ENCODE measurements at places on chromosomes 11 and 22.

- DNase-seq = no peak
These were observed 393.5 kb downstream of the TBC1D22A start for GRCh38 chr22:47155912-47156311.

GRCh38 chr11:66568124-66568916, at the start of gene CTSF:
Gene CTSF (minus strand): TSS chr11:66568606. CDS start chr11:66568486, 120 bp downstream.
- peak; percentile 60 for DNase-seq

DNA sequence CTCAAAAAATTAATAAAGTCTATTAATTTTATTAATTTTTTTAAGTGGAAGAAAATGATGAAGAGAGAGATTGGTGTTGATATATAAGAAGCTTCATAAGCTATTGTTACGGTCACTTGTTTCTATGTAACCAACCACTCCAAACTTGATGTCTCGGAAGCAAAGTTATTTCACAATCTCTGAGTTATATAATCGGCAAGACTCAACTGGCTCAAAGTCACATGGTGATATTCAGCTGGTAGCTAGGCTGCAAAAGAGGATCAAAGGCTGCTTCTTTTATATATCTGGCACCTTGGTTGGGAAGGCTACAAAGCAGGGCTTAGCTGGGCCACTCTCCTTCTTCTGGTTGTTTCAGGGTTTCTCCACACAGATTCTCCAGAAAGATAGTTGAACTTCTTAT, 245.1 kb upstream of the ARHGAP42 start:
- DNase-seq = no peak

GRCh38 chr11:85256433-85256832, 370.7 kb downstream of the DLG2 start:
- DNase-seq = no peak

DNA sequence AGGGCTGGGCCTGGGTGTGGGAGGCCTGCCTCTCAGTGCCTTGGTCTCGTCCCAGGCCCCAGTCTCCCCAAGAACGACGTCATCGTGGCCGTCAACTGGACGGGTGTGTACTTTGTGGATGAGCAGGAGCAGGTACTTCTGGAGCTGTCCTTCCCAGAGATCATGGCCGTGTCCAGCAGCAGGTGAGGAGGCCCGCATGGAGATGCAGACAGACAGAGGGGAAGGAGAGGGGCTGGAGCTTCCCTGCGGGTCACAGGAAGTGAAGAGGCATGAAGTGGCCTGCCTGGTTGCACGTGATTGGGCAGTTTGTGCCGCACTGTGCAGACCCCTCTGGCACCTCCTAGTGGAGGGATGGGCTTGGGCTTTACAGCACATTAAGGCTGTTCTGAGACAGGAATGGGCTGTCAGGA, 70.4 kb downstream of the MYO7A start:
- no peak for DNase-seq

- no peak for DNase-seq
These were observed 9.3 kb upstream of the POU2AF1 start for GRCh38 chr11:111388420-111388819.

GRCh38 chr11:12673601-12673923, 659 bp upstream of the TEAD1 start:
- DNase-seq = no peak

DNA sequence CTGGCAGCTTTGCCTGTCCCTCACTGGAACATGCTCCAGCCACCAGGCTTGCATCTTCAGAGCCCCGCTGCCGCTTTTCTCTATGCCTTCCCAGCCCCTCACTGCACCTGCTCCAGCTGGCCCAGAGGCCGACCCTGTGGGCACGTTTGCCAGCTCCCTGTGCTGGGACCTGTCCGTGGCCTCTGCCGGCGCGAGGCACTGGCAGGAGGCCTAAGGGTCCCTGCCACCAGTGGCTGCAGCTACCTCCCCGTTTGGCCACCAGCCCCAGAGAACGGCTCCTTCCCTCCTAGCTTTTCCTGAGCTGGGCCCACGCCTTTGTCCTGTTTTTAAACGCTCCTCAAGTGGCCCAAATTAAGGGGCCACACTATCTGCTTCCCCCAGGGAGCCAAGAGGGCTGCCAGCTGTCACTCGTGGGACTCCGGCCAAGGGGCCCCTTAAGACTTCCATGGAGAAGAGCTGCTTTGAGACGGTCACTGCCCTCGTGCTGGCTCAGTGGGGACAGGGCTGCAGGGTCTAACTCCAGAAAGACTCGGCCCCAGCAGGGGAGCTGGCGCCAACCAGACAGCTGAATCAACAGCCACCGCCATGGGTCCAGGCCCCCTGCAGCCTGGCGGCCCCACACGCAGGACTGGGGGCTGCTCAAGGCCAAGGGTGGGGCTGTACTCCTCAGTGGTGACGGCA, 24.6 kb upstream of the WNT7B start:
- DNase-seq = no peak

GRCh38 chr11:31050061-31050765, 319.3 kb downstream of the DCDC1 start:
- DNase-seq = no peak

DNA sequence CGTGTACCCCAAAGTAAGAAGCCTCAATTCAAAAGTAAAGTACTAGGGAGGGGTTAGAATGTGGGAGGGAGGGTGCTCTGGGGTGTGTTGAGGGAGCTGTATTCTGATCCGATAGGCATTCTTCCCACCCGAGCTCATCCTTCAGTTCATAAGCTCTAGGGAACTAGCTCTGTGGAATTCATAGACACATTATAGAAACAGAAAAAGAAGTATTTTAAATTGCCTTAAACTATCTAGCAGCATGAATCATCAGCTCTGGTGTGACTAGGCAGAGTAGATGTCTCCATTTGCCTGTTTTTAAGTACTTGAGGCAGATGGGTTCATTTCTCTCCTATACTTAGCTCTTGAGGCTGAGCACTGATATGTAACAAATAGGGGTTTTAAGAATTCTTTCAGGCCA, 7.3 kb upstream of the SGSM3 start:
- DNase-seq = no peak

DNA sequence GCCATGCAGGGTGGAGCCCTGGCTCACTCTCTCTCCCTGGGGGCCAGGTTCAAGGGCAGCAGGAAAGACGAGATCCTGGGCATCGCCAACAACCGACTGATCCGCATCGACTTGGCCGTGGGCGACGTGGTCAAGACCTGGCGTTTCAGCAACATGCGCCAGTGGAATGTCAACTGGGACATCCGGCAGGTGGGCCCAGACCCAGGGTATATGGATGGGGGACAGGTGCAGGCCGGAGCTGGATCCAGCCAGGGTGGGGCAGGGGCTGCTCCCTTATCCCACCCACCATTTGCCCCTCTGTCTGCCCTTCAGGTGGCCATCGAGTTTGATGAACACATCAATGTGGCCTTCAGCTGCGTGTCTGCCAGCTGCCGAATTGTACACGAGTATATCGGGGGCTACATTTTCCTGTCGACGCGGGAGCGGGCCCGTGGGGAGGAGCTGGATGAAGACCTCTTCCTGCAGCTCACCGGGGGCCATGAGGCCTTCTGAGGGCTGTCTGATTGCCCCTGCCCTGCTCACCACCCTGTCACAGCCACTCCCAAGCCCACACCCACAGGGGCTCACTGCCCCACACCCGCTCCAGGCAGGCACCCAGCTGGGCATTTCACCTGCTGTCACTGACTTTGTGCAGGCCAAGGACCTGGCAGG, 2.9 kb downstream of the TRPT1 start:
- DNase-seq = no peak

GRCh38 chr22:41893591-41894375, 21.1 kb downstream of the SHISA8 start:
- DNase-seq = no peak

DNA sequence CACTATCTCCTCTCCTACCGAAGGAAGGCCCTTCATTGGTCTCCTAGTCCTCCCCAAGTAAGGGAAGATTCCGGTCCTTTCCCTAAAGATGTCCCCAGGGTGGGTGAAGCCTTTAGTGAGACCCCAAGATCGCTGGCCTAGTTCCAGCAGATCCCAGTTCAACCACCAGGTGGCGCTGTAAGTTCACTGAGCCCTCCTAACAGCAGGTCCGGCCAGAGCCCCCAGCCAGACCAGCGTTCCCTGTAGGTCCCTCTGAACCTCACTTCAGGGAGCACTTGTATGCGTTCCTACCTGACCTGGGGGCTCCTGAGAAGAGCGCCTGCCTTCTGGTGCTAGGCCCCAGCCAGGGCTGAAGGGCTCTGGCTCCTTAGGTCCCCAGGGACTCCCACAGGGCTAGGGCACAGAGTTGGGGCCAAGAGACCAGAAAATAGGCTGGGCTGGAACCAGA, 38.1 kb downstream of the LMO1 start:
- DNase-seq = peak; percentile 58

GRCh38 chr11:27254744-27255446, 108.1 kb downstream of the CCDC34 start:
- no peak for DNase-seq

GRCh38 chr11:121890377-121890776, 225.6 kb downstream of the BLID start:
- DNase-seq = no peak

DNA sequence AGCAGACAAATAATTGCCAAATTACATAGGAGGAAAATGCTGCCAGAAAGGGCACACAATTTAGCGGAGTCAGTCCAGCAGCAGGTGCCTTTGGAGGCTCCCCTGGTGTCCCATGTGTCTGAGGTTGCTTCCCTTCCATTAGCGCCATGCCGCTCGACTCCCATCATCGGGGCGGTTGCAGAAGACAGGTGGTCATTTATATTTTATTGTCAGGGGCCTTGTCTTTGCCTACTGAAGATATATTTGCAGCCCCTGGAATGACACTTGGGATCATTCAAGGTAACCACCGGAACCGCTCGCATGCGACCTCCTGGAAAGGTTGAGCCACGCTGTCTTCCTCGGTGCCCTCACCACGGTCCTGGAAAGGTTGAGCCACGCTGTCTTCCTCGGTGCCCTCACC, 298.3 kb downstream of the TBC1D22A start:
- DNase-seq = no peak

- DNase-seq = no peak
These were observed 30.8 kb downstream of the MARK2 start for GRCh38 chr11:63869683-63870082.

GRCh38 chr22:21105294-21105693, 59.5 kb downstream of the LRRC74B start:
- no peak for DNase-seq

Measured in activated CD4-positive, alpha-beta T cell treated with anti-CD3 and anti-CD28 coated beads for 4 hours (primary cell).